ENCODE measurements at places on chromosomes 4 and X.

GRCh38 chr4:107155366-107155765 lies 119.3 kb upstream of the DKK2 start:
- no peak for DNase-seq

- DNase-seq, result peak; percentile 56
Observed at GRCh38 chrX:10519761-10520160, 100.6 kb downstream of the MID1 start.

- peak; percentile 47 for DNase-seq
Observed at GRCh38 chrX:118570209-118570608, 74.6 kb downstream of the DOCK11 start.

- DNase-seq, result no peak
Observed at GRCh38 chrX:1327651-1328304, 8.8 kb upstream of the IL3RA start.

- peak; percentile 22 for DNase-seq
Observed at GRCh38 chrX:85084770-85085393, 81.2 kb downstream of the APOOL start.

- DNase-seq, result peak; percentile 58
Observed at GRCh38 chr4:176778491-176778890, 14.2 kb downstream of the VEGFC start.

- peak; percentile 32 for DNase-seq
Observed at GRCh38 chr4:68218044-68218443, 27.4 kb downstream of the TMPRSS11B start.

Measured in amniotic epithelial cell (primary cell).